HFFc6 (cell line): ENCODE measurements at places on chromosomes 11 and 22. TPM values are rescaled to one million over a fixed set of nuclear protein-coding genes. Genes with fewer than 3 reads are reported as not detected.

CLP1 gene
- 13.0 to 16.9 TPM (median 15.2 TPM) in 3 replicates for total RNA-seq

PIK3IP1 gene
- 9.3 to 11.3 TPM (median 9.6 TPM) in 3 replicates for total RNA-seq

- no peak overlapping the region for H3K27ac ChIP-seq
- no peak overlapping the region for H3K4me3 ChIP-seq
- no peaks in the 10 kb centered on the region for H3K4me1 ChIP-seq
- H3K36me3 ChIP-seq, result no peaks in the 10 kb centered on the region
Observed at GRCh38 chr11:657691-658126, 20.6 kb downstream of the DRD4 start.

DNA sequence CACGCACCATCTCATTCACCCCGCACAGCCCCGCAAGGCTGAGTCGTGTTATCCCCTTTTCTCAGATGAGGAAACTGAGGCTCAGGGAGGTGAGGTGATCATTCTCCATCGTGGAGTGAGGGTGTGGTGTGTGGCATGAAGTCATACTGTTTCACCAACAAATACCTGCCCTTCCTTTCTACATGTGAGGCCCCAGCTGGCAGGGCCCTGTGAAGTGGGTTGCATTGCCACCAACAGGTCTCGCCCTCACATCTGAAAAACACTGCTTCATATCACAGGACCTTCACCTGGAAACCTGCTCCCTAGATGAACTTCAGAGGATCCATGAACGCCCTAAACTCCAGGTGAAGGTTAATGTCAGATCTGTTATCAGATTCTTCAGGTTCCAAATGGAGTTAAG, 4.3 kb downstream of the SSTR3 start:
- H3K27me3 ChIP-seq, result peaks cover 23% of the 10 kb centered on the region
- H3K4me3 ChIP-seq, result no peak overlapping the region
- H3K27ac ChIP-seq, result no peak overlapping the region
- no peak for DNase-seq
- no peaks in the 10 kb centered on the region for H3K36me3 ChIP-seq

GRCh38 chr11:70095541-70096252, 17.6 kb downstream of the ANO1 start:
- no peaks in the 10 kb centered on the region for H3K36me3 ChIP-seq
- DNase-seq, result peak; percentile 59
- H3K27ac ChIP-seq, result no peak overlapping the region

- H3K4me1 ChIP-seq, result peaks cover 9% of the 10 kb centered on the region; the same call in 1 of the 2 replicates
- DNase-seq, result no peak
- H3K27ac ChIP-seq, result peak overlapping the region; percentile 37; the same call in 1 of the 2 replicates
- no peaks in the 10 kb centered on the region for H3K36me3 ChIP-seq
- no peak overlapping the region for H3K4me3 ChIP-seq
- no peaks in the 10 kb centered on the region for H3K27me3 ChIP-seq
Observed at GRCh38 chr11:85052636-85053035, 574.5 kb downstream of the DLG2 start.
